Activated CD4-positive, alpha-beta memory T cell treated with anti-CD3 and anti-CD28 coated beads, Interleukin-2, amount 10 ng/mL, durations not matched to agents 7 days and 5 days (primary cell): ENCODE measurements at places on chromosomes 7 and 10. TPM values are rescaled to one million over a fixed set of nuclear protein-coding genes. Genes with fewer than 3 reads are reported as not detected.

The MARCHF5 gene
- 28.5 TPM for total RNA-seq

The PNLIP gene
- not detected for total RNA-seq

The ANXA8L1 gene
- total RNA-seq, result 1.2 TPM

The FAM25A gene
- not detected for total RNA-seq

The BEND7 gene
- not detected for total RNA-seq

The CCDC136 gene
- 4.8 TPM for total RNA-seq

The ADAP1 gene
- total RNA-seq, result 13.0 TPM

The CPA1 gene
- total RNA-seq, result not detected

The MKI67 gene
- total RNA-seq, result 253 TPM

The STEAP1B gene
- 0.30 TPM for total RNA-seq

The CAMK1D gene
- total RNA-seq, result 16.7 TPM

The HPSE2 gene
- total RNA-seq, result not detected

The LDB1 gene
- total RNA-seq, result 83.1 TPM

The CPA4 gene
- not detected for total RNA-seq

The TRIM73 gene
- 9.0 TPM for total RNA-seq

The NACAD gene
- total RNA-seq, result not detected

The IRF5 gene
- total RNA-seq, result 25.5 TPM

The RAB19 gene
- 4.3 TPM for total RNA-seq

The GDF10 gene
- total RNA-seq, result not detected

The AGBL3 gene
- total RNA-seq, result 3.4 TPM

The OR6B1 gene
- not detected for total RNA-seq

The SDK1 gene
- total RNA-seq, result 0.03 TPM

The SSC4D gene
- total RNA-seq, result 0.30 TPM

The ZDHHC16 gene
- total RNA-seq, result 33.9 TPM

The CALD1 gene
- total RNA-seq, result 0.63 TPM

The POU6F2 gene
- total RNA-seq, result not detected

The TRIM50 gene
- total RNA-seq, result not detected

The VWA2 gene
- total RNA-seq, result not detected

The CHN2 gene
- total RNA-seq, result 6.8 TPM

The PPP3CB gene
- total RNA-seq, result 55.4 TPM

The TET1 gene
- total RNA-seq, result 1.5 TPM

The RAMP3 gene
- not detected for total RNA-seq

The IGFBP1 gene
- total RNA-seq, result not detected

The ATP6V0A4 gene
- not detected for total RNA-seq

The OR2A42 gene
- total RNA-seq, result not detected

The C10orf62 gene
- not detected for total RNA-seq

The SFRP4 gene
- total RNA-seq, result not detected
